ENCODE measurements at places on chromosomes 7 and 10.

- DNase-seq: no peak
These were observed 538.7 kb downstream of the DNAJB6 start for GRCh38 chr7:157875230-157876179.

DNA sequence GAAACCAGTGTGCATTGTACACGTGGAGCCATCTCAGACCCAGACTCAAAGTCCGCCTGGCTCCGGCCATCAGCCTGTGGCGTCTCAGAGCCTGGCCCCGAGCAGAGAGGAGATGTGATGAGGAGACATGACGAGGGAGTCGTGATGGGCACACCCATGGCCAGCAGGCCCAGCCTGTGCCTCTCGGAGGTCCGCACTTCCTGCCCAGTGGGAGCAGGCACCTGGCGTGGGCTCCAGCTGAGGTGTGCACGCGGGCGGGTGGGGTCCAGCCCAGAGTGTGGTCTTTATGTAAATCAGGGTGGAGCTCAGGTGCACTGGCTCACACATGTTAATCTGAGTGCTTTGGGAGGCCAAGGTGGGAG lies 26.0 kb upstream of the GPR146 start:
- no peak for DNase-seq

DNA sequence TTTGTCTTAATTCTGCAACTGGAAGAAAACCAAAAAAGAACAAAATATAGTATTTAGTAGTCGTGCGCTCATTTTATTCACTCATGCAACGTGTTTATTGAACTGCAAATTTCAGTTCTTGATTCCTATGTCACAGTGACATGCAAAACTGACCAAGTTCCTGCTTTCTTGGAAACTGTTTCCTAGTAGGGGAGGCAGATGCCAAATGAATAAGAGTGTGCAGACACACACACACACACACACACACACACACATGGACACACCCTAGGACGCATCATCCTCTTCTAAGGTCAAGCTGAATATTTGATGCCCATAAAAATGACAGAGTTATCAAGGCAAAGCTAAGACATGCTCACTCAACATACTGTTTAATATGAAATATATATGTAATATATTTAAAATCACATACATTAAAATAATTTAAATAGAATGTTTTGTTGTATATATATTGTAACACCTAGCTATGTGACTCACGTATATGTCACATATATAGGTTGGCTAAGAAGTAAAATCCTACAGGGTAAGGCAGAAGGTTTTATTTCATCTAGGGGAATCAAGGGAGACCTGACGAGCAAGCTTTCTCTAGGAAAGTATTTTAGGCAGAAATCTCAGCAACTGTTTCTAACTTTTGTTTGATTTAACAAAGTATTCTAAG lies 79.6 kb downstream of the SVIL start:
- no peak for DNase-seq

- peak; percentile 23 for DNase-seq
These were observed 25.6 kb downstream of the EBF3 start for GRCh38 chr10:129938460-129938859.

DNA sequence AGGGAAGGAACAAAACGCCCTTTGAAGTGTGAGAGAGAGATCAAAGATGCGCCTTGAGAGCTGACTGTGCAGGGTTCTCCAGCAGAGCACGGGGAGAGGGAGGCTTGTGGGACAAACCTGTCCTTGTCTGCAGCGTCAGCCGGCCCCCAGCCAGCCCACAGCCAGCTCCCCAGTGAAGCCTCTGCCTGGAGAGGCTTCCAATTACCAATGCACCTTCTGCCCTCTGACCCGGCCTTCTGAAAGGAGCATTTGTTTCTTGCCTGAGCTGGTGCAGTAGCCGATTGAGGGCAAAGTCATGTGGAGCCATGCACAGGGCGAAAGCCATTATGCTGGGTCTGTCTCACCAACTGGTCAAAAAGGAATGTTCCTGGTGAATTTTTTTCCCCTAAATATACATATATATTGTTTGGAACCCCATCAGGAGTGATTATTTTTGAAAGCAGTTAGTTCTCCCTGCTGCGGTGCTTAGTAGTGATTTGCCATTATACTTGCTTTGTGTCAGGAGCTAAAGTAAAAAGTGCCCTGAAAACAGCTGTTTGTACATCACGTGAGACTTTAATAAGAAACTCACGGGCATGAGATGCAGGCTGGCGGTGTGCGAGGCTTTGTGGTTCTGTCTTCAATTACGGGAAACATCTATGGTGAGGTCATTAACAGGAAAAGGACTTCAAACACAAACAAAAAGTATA lies 268.6 kb downstream of the KLF6 start:
- DNase-seq: no peak

GRCh38 chr7:29359482-29360093 lies 165.0 kb downstream of the CHN2 start:
- no peak for DNase-seq

DNA sequence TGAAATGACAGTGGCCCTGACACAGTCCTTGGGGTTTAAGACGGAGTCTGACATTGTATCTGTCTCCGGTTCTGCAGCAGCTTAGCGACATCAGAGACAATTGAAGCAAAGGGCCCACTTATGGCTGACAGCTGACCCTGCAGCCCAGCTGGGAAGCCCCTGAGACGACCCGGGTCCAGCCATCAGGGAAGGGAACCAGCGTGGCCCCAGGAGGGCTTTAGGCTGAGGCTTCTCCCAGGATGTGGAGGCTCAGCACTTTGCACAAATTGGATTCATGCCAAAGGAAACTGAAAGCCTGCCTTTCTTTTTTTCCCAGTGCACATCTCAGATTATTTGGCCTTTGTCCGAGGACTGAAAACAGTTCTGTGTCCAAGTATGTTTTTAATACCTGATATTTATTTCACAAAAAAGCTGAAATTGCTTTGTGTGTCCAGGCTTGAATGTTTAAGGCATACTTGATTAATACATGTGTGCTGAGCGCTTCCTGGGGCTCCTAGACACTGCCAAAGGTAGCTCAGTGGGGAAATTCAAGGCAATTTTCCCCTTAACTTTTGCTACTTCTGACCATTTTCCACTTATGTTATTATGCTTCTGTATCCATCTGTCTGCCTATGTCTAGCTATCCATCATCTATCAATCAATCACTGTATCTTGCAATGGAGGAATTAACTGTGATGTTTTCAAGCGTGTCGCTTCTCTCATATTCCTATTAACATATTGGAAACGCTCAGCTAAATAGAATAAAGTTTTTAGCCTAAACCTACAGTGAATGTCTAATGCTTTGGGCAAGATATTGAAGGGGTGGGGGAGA lies 34.8 kb downstream of the KLF6 start:
- DNase-seq: no peak

GRCh38 chr10:69232252-69232651 lies 12.1 kb downstream of the HKDC1 start:
- DNase-seq: no peak

DNA sequence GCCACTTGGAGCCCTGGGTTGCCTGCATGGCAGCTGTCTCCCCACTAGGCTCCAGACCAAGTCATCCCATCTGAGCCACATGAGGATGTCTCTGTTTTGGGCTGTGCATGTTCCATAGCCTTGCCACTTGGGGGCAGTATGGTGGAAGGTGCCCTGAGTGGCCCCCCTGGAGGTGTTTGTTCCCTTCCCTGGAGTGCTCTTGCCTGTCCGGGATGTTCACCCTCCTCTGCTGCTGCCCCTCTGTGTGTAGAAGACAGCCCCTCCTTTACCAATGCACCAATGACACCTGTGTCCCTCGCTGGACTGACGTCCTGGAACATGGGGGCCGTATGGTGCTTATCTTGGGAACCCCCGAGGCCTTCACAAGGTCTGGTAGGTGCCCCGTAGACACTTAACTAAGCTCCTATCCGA lies 100.2 kb downstream of the ACTR3B start:
- no peak for DNase-seq

GRCh38 chr7:133919810-133920209 lies 207.3 kb upstream of the LRGUK start:
- no peak for DNase-seq

DNA sequence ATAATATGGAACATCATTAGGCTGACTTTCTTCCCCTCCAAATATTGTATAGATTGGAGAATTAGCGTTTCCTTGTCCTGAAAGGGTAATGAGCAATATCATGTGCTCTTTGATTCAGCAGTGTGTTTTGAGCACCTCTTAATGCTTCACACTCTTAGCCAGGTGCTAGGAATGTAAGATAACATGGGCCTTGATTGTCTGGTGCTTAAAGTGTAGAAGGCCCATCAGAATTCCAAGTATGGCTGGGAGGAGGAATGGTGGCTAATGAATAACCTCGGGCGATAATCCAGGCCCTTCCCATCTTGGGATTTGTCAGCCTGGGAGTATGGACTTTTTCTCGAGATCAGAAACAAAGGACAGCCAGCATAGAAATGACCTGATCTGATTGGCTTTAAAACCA lies 8.6 kb downstream of the TSPAN13 start:
- no peak for DNase-seq

- DNase-seq: no peak
These were observed 63.5 kb downstream of the LGI1 start for GRCh38 chr10:93821051-93821772.

DNA sequence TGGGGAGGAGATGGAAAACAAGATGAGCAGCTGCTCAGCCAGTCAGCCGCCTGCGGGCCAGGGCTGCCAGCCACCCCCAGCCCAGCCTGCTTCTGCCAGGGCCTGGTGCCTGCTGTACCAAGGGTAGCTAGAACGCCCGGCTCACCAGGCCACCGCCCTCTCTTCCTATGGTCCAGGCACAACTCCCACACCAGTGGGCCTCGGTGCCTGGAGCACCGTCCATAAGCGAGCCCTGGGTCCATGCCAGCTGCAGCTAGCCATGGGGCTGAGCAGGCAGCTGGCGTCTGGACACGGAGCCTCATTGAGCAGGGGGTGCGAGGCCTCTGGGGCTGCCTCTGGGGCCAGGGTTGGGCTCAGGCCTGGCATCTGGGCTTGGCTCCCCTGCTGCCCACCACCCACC lies 8.5 kb upstream of the RABGEF1 start:
- DNase-seq: no peak

- DNase-seq: no peak
These were observed 4.1 kb upstream of the KMT2E start for GRCh38 chr7:105009667-105010503.

- no peak for DNase-seq
These were observed 203.4 kb downstream of the SLC25A13 start for GRCh38 chr7:96118449-96119001.

GRCh38 chr10:75782463-75783248 lies 351.2 kb downstream of the LRMDA start:
- no peak for DNase-seq

DNA sequence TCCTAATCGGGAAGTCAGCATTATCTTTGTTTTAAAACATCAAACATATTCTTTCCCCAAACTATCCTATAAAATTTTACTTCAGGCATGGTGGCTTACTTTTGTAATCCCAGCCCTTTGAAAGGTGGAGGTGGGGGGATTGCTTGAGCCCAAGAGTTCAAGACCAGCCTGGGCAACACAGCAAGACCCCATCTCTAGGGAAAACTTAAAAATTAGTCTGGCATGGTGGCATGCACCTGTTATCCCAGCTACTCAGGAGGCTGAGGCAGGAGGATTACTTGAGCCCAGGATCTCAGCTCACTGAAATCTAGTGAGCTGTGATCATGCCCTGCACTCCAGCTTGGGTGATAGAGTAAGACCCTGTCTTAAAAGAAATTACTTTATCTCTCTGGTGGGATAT lies 4.9 kb downstream of the CLDN12 start:
- no peak for DNase-seq

Data from dorsolateral prefrontal cortex (tissue), 122 donors.